Suprapubic skin (tissue), 4 donors: ENCODE measurements at places on chromosomes 7 and 10.

- peak; percentile 54 for DNase-seq
Measured at GRCh38 chr10:130003787-130004613, 39.9 kb upstream of the EBF3 start.

- DNase-seq, result no peak
Measured at GRCh38 chr7:134174795-134175261, 47.7 kb downstream of the LRGUK start.

DNA sequence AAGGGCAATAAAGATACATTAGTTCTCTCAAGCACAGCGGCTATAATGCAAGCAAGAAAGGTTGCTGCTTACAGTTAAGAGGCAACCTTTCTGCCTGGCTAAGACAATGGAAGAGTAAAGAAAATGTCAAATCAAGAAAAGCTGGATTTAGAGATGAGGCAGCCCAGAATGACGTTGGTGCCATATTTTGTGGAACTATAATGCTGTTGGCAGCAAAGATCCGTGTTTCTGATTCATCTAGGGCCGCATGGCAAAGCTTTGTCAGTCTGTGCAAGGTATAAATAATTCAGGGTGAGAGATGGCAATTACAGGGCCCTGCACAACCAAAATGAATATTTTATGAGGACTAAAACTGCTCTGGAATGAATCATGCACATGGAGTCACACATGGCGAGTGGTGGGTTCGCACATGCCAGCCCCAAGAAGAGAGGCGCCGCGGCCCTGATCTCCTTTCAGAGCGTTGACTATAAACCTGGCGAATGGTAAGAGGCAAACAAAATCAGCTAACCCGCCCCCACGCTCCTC, 76.6 kb downstream of the EBF3 start:
- DNase-seq, result no peak

DNA sequence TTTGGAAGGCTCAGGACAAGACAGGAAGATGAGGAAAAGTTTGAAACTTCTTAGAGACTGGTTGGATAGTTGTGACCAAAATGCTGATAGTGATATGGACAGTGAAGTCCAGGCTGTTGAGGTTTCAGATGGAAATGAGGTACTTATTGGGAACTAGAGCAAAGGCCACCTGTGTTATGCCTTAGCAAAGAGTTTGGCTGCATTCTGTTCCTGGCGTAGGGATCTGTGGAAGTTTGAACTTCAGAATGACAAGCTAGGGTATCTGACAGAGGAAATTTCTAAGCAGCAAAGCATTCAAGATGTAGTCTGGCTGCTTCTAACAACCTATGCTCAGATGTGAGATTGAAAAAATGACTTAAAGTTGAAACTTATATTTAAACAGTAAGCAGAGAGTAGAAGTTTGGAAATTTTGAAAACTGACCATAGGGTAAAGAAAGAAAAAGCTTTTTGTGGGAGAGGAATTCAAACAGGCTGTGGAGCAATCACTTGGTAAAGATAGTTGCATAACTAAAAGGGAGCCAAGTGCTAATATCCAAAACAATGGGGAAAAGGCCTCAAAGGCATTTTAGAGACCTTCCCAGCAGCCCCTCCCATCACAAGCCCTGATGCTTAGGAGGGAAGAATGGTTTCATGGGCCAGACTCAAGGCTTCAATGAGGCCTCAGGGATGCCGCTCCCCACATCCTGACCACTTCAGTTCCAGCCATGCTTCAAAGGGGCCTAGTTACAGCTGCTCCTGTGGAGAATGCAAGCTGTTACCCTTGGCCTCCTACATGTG, 415.1 kb downstream of the INHBA start:
- no peak for DNase-seq

DNA sequence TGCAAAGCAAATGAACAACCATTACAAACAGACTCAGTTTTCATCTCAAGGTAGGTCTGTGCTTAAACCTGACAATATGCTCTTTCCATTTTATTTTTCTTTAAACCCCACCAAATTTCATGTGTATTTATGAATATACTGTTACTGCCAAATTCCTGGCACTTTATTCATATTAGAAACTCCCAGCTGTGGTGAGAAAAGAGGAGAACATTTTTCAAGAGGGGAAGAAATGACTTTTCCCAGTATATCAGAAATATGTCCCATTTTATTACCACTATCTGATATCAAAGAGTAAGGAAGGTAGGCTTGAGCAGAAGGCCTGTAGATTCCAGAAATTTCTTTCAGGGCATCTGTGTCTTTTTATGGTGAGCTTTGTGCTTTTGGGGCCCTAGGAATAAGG, 189.6 kb downstream of the ADAM12 start:
- no peak for DNase-seq

DNA sequence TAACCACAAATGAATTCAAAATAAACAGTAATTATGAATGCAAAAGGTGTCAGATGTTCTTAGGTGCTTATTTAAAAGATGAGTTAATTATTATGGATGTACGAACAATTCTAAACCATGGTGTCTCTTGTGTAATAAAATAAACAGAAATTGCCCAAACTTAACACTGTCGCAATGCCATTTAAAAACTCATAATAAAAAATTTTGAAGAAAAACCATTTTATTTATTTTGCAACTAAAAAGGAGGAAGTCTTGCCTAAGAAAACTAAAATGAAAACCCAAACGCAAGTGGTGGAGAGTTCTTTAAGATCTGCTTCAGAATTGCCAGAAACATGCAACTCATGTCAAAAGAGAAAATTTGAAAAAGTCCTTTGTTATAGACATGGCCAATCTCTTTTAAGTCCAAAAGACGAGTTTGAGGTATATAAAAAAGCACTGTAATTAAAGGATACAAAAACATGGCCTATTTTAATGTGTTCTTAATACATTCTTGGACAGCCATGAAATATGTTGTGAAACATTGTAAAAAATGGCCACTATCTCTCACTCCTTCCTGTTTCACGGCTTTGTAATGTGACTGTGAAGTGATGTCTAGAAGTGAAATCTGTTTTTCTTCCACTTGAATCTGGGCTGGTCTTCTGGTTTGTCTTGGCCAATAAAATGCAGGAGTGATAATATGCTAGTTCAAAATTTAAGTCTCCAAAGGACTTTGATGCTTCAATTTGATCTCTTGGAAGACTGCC, 322.9 kb downstream of the PRPF18 start:
- DNase-seq, result no peak

GRCh38 chr7:10100572-10100971, 873.1 kb upstream of the PHF14 start:
- DNase-seq, result no peak

DNA sequence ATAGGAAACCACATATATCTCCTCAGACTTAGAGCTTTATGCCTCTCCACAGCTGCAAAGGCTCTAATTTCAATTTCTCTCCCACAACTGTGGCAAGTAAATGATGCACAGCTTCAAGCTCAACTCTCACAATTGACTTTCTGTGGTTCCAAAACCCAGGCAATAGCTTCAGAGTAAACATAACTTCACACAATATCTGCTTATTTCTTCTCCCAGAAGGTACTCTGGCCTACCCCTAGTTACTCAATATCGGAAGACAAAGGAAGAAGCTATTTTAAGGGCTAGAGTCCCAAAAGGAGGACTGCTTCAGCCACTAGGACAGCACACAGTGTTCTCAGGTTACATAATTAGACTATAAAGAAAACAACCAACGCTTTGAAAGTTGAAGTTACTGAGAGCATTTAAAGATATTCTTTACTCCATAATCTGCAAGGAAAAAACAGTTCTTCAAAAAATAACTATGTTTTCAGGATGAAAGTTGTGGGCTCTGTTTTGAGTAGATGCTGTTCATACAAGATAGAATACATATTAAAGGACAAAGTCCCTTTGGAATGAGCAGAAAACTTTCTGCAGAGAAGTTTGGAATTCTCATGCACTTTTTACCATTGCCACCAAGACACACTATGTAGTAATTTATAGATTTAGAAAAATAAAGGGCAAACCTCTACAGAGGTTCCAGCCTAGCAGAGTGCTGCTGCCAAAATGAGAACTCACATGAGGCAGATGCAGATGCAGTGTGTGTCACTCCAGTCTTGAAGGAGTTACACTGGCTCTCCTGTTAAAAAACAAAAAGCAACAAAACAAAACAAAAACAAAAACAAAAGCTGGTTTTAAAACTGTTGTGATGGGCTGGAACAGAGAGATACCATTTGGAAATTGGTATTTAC, 81.8 kb downstream of the NT5C2 start:
- DNase-seq, result no peak

GRCh38 chr7:157898802-157899505, 562.1 kb downstream of the DNAJB6 start:
- DNase-seq, result no peak

- DNase-seq, result no peak
Measured at GRCh38 chr7:42580061-42580460, 331.8 kb downstream of the C7orf25 start.

DNA sequence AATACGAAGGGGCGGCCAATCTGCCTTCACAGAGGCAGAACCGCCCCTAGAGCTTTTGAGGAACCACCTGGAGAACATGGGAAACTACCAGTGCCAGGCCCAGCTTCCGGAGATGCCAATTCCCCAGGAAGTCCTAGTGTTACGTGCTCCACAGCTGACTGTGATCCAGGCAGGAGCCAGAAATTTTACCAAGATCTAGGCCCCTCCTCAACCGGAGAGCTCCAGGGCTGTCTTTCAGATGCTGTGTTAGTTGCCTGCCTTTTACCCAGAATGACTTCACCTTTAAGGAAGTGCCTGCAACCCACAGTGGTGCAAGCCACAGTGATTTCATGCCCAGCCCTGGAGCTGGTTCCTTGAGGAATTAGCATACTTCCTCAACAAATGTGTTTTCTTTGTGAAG, 62.9 kb downstream of the ELMO1 start:
- DNase-seq, result no peak

DNA sequence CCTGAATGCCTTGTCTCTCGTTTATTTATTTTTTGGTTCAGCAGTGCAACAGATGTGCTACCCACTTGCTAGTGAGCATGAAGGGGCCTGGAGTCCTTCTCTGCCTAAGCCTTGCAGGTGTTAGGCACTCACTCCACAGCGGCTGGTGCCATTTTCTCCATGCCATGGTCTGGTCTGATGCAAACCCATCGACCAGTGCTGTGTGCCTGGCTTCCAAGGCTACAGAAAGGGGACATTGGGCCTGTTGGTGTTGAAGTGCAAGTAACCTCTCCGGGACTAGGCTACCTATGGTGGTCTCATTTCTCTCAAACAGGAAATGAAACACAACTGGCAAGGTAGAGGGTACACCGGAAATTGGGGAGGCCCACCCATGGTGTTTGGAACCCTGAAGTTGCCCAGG, 198.1 kb downstream of the ADARB2 start:
- no peak for DNase-seq

GRCh38 chr7:21747806-21748205, 197.9 kb downstream of the CDCA7L start:
- no peak for DNase-seq

GRCh38 chr7:46360296-46360695, 439.2 kb upstream of the IGFBP3 start:
- no peak for DNase-seq

DNA sequence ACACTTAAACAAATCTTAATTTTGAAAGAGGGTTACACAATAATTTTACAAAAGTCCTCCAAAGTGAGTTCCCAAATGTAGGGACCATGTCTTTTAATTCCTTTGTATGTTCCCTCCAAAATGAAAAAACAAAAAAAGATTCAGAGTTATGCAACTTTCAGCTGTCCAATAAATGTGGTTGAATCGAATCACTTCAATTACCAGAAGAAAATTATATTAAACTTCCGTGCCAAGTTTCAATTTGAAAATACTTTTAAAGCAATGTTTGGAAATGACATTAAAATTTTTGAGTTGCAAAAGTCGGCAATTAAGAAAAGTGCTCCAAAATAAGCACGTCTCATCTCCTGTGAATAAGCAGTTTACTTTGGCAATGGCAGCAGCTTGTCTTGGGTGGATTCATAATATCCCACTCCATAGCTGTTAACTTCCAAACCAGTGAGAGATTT, 60.3 kb upstream of the C1GALT1 start:
- no peak for DNase-seq

GRCh38 chr7:18590744-18591340, 95.3 kb downstream of the HDAC9 start:
- no peak for DNase-seq

DNA sequence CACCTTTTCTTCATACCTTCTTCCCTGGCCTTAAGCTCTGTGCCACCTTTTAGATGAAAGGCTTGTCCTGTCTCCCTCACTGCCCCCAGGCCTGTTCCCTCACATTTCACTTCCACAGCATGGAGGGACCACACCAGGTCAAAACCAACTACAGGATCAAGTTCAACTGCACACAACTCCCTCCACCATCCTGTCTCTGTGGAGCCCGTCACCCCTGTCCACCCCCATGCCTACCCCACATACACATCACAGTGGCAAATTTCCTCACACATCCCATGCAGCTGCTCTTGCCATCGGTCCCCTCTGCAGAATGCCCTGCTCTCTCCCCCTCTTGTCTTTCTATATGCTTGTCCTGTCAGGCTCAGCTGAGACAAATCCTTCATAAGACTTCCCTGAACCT, 154.1 kb downstream of the USP6NL start:
- no peak for DNase-seq

DNA sequence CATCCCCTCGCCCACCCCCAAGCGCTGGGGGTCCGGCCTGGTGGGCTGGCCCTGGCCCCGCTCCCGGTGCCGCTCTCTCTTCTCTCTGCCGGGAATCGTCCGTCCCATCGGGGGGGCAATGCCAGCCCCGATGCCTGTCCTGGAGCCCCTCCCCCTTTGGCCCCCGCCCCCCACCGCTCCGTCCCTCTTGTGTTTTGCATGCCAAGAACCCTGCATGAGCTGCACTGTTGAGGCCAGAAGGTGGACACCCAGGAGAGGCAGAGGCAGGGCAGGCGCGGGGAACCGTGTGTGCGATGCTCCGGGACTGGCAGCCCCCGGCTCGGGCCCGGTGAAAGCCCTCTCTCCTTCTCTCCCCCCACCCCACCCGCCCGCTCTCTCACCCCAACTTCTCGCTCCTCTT, 22.1 kb upstream of the HSPB1 start:
- DNase-seq, result no peak

DNA sequence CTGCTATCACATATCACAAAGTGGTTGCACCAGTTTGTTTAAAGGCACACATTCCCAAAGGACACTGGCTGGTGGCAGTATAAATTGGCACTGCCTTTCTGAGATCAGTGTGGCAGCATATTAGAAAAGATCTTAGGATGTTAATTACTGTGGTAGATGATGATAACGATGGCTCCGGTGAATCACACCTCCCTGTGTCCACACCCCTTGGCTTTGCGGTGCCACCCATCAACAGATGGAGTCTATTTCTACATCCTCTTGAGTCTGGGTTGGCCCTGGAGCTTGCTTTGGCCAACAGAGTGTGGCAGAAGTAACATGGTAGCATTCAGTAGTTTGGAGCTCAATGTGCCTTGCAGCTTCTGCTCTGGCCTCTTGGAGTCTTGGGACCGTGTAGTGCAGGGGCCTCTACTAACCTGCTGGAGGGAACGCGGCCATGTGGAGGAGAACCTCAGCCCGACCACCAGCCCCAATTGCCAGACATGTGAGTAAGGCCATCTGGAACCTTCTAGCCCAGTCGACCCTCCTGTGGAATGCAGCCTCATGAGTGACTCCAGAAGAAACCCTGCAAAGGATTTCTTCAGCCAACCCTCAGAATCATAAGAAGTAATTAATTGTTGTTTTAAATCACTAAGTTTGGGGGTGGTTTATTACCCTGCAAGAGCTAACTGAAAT, 27.2 kb upstream of the PLEKHA1 start:
- DNase-seq, result no peak

GRCh38 chr7:159175792-159176191, 31.1 kb upstream of the VIPR2 start:
- no peak for DNase-seq
